Hippocampal formation (tissue), 2 donors: ENCODE measurements at places on chromosomes 1 and 21.

DNA sequence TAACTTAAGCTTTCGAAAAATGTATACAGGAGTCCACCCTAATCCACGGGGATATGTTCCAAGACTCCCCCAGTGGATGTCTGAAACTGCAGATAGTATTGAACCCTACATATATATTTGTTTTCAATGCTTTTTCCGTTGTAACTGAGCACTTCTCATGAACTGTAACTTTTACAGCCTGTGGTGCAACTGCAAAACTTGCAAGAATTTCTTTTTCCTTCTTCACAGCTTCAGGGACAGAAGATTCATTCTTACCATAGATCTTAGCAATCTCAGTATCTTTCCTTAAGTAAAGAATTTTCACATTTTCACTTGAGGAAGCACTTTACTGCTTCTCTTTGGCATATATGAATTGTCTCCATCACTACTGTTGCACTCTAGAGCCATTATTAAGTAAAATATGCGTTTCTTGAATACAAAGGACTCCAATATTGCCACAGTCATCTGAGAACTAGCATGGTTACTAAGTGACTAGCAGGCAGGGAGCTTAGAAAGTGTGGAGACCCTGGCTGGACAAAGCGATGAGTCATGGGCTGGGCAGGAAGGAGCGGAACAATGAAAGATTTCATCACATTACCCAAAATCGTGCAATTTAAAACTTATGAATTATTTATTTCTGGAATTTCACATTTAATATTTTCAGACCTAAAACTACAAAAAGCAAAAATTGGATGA is 14.1 kb downstream of the DPYD start:
- no peak for DNase-seq

DNA sequence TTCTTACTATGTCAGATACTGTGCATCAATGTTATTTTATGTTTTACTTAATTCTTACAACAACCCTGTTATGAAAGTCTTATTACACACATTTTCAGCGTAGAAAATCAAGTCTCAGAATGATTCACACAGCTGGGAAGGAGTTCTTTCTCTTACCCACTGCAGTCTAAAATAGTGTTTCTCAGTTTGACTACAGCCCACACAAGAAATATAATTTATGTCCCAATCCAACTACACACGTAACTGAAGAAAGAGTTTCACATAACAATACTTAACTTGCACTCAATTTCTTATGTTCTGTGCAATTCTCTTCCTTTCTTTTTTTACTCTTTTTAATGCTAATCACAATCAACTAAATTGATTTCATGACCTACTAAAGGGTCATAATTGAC is 252.8 kb upstream of the ADGRL2 start:
- no peak for DNase-seq

DNA sequence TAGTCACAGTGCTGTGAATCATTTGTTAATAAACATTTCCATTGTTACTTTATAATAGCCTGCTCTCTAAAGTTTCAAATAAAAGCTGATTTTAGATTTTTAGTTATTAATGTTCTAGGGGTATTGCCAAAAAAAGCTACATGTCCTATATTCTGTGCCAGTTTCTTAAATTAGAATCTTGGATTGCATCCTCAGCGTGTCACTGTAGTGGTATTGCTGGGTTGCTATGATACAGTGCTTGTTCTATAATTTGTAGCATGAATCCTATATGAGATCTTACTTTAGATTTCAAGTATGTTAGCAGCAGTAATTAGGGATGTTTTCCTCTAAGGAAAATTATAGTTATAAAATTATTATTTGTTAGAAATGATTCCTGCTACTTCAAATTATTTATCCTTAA is 16.4 kb downstream of the PPP2R5A start:
- no peak for DNase-seq

DNA sequence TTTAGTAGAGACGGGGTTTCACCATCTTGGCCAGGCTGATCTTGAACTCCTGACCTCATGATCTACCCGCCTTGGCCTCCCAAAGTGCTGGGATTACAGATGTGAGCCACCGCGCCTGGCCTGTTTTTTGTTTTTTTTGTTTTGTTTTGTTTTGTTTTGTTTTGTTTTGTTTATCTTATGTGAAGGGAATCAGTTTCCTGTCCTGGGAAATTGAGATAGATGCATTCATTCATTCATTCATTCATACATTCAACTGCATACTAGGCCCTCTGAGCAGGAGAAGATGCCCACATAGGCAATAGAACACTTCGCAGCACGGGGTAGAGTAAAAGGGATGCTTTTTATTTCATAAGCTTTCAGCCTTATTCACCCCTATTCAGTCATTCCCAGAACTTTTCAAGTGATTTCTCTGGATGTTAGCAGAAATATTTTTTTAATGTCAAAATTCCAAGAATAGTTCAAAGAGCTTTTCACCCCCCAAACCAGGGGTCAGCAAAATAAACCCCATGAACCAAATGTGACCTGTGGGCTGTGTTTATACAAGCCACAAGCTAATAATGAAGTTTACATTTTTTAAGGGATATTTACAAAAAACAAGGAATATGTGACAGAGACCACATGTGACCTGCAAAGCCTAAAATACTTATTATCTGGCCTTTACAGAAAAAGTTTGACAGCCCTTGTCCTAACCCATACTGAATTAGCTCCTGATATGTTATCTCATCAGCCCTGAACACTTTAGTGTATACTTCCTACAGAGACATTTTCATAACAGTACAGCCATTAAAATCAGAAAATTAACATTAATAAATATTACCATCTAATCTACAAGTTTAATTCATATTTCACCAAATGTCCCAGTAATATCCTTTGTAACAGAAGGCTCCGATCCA is 127.1 kb downstream of the MAST2 start:
- DNase-seq, result no peak

DNA sequence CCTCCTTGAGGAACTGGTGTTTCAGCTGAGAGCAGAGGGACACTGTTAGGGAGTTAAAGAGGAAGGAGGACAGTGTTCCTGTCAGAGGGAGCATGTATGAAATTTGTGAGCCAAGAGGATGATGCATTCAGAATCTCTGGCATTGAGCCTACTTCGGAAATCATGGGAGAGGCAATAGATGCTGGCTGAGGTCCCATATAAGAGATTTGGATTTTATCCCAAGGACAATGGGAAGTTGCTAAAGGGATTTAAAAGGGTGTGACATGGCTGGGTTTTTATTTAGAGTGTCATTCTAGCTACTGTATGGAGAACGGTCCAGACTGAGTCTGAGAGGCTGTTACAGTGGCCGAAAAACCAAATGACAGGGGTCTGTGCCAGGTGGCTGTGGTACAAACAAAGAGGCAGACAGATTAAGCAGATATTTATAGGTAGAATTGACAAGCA is 403.2 kb upstream of the B3GALT2 start:
- DNase-seq, result no peak

GRCh38 chr1:145988773-145989172 is 7.6 kb downstream of the TXNIP start:
- DNase-seq, result no peak
